HTR-8/SVneo (cell line): ENCODE measurements at places on chromosomes 11 and 22.

DNA sequence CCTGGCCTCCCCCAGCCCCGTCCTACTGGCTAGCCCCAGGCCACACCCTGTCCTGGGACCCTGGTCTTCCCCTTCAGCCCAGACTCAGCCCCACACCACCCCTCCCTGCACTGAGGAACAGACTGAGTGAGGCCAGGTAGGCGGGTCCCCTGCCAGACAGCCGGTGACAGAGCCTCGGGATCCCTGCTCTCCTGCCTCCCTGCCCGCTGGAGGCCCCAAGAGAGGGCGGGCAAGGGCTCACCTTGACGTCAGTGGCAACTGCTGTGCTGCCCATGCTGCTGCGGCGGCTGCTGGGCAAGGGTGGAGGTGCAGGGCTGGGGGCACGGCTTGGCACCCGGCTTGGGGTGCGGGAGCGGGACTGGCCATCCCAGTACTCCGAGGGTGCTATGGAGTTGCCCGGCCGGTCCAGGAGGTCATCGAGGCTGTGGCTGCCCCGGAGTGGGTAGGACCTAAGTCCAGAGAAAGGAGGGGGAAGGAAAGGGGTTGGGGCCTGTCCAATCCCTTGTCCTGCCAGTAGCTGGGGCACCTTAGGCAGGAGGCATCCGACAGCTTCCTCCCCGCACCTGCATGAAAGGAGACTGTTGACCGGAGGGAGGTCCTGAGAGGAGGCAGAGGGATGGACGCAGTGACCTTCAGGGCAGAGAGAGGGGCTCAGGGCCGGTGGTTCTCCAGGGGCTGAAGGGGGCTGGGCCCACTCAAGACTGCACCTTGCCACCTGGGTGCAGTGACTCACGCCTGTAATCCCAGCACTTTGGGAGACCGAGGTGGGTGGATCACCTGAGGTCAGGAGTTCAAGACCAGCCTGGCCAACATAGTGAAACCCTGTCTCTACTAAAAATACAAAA lies 2.2 kb upstream of the SLC16A8 start:
- DNase-seq: no peak

DNA sequence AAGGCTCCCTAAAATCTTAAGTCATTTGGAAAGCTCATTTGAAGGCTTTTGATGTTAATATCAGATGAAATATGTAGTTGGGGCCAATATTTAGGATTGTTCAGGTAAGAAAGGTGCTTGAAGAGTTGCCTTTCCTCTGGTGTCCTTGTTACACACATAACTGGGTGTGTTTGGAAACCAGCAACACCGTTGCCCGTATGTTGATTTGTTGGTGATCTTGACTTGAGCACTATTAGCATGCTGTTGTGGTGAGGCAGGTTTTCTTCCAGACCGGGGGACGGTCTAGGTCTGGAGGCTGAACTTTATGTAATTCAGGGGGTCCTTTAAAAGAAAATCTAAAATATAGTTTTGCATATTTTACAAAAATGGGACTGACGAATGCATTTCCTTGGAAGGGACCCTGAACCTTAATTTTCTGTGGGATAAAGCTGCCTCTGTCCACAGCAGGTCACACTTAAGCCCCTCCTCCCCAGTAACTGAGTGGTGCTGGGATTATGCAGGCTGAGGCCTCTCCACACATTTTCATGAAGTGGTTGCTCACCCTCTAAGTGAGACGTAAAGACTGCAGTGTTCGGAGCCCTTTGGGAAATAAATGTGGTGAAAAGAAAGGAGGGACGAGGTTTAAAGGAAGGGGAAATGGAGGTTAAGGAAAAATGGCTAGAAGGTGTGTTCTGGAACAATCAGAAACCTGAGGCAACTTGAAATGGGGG lies 1.8 kb downstream of the YWHAH start:
- DNase-seq: no peak

- DNase-seq: no peak
These were observed 99.3 kb upstream of the SESN3 start for GRCh38 chr11:95330302-95330701.

DNA sequence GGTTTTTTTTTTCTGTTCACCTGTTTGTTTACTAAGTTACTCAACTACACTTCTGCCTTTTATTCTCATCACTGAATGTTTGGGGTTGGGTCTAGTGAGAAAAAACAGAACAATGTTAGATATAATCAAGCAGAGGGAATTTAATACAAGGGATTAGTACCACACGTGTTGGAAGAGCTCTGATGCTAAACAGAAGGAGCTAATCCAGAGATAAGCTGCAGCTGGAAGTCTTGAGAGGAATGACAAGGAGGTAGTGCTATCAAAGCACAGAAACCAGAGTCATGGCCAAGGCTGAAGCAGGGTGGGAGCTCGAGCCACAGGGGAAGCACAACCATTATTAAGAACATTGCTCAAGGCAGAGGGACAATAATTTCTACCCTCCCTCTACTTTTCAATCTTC lies 604.1 kb upstream of the ANO5 start:
- DNase-seq: no peak

DNA sequence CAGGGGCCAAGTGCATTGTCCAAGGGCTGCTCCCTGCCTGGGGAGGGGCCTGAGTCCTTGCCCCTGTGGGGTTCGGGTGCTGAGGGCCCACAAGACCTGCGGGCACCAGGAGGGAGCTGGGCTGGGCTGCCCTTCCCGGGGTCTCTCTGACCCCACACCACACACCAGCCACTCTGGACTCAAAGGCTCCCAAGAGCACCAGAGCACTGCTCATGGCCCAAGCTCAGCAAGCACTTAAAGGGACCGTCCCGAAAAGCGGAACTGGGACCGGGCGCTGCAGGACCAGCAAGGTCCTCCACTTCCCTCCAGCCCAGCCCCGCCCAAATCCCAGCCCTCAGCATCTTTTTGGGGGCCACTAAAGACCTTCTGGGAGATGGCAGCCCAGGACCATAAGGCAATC lies 5.3 kb downstream of the LSP1 start:
- DNase-seq: no peak

DNA sequence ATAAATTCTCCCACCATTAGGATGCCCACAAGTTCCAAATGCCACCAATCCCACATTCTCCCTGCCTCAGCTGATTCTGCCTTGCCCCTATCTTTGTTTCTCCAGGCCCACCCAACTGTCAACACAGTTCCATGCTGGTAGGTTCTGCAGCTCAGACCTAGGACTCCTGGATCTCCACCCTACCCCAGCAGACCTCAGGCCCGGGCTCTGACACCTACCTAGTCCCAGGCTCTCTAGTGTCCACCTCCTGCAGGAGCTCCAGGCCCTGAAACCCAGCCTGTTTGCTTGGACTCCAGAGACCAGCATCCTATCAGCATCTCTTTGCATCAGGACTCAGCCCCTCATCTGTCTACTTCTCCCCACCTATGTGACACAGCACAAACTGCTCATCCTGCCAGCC lies 86.5 kb downstream of the PDE2A start:
- DNase-seq: no peak
